ENCODE measurements at places on chromosomes 7 and 10. TPM values are rescaled to one million over a fixed set of nuclear protein-coding genes. Genes with fewer than 3 reads are reported as not detected.
A peak's percentile ranks its signal among the peaks of the same experiment; 100 is the strongest.

The HDAC9 gene
- 16.1 TPM for total RNA-seq

The FAM25G gene
- not detected for total RNA-seq

The GAD2 gene
- total RNA-seq: not detected

The LRRTM3 gene
- total RNA-seq: not detected

The MBL2 gene
- total RNA-seq: not detected

The OR2A5 gene
- total RNA-seq: not detected

GRCh38 chr10:120948889-120949608 lies 97.9 kb downstream of the WDR11 start:
- peak; percentile 56 for DNase-seq

DNA sequence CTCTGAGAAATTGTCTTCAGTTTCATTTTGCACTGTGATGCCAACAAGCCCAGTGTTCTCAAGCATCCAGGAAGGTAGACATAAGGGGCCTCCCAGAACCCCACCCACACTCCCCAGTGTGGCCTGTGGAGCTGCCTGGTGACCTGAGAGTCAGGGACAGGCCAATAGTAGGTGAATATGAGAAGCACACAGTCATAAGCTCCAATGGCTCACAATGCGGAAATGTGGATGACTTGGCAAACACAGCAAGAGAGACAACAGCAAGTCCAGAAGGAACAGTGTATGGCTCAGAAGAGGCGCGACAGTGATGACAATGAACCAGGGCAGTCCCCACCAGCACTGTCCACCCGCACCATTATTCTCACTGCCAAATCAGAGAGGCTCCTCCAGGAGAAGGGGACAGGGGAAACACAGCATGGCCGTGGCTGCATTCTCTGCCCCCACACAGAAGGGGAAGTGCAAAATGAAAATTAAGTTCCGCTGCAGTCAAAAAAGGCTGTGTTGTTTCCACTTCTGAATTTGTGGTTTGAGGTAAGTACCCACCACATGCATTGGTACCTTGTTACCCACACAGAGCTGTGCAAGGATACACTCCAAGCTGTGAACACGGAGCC lies 419.8 kb downstream of the GRID1 start:
- DNase-seq: no peak

- DNase-seq: peak; percentile 40
These were observed 134.4 kb downstream of the ITGA8 start for GRCh38 chr10:15585303-15585715.

DNA sequence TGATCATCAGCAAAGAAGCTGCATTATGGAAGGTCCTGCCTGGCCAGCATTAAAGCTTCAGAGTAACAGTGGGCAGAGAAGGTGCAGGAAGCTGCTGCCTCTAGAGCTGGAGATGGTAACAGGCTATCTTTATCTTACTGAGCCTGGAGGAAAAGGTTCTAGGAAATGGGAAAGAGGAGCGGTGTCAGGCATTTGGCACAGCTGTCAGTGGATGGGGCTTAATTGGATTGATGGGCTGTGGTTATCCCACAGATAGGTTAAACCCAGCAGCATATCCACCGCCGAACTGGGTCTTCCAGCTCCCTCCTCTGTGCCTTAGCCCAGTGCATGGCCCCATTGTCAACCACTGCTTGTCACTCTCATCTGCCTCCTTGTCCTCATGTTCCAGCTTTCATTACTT lies 127.6 kb downstream of the CCNY start:
- no peak for DNase-seq

GRCh38 chr7:151273651-151274390 lies 25.3 kb upstream of the SMARCD3 start:
- no peak for DNase-seq

DNA sequence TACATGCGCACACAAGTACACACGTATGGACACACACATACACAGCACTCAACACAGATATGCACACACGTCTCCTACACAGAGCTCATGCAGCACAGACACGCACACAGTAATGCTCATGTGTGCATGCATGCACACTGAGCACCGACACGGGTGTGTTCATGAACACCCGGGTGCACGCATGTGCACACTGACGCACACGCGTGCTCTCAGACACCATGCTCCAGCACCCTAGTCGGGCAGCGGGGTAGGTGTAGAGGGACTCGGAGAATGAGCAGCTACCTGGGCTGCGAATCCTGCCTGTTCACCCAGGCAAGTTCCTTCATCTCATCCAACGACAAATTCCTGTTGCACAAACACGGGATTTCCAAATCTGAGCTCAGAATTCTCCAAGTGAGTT lies 184.7 kb downstream of the MAD1L1 start:
- no peak for DNase-seq

GRCh38 chr10:13769946-13770345 lies 183.2 kb downstream of the PRPF18 start:
- peak; percentile 23 for DNase-seq

GRCh38 chr10:124132306-124132705 lies 38.9 kb upstream of the CHST15 start:
- DNase-seq: no peak

GRCh38 chr10:123579675-123580074 lies 86.5 kb upstream of the GPR26 start:
- no peak for DNase-seq

DNA sequence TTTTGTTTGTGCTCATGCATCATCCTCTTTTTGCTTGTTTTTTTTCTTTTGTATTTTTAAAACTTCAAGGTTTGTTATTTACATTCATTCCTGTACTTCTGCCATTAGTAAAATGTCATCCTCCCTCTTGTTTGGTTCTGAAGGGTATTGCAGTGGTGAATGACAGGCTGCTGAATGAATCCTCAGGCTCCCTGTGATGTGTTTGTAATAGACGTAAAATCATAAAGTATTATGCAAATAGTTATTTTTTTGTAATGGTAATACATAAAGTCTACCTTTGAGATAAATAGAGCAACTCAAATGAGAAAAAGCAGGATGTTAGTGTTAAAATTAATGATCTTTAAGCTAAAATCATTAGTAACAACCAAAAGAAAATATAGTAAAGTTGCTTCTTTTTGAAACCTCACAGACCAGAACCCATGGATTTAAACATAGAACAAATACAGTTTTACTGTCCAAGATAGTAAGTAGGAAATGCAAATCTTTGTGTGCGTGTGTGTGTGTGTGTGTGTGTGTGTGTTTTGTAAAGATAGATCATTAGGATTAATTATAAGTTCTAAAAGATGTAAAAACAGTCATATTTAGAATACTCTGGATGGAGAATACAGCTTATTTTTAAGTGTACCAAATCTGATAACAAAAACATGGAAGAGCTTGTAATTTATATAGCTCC lies 4.5 kb downstream of the GLCCI1 start:
- no peak for DNase-seq

GRCh38 chr7:91462316-91462715 lies 198.1 kb downstream of the FZD1 start:
- no peak for DNase-seq

DNA sequence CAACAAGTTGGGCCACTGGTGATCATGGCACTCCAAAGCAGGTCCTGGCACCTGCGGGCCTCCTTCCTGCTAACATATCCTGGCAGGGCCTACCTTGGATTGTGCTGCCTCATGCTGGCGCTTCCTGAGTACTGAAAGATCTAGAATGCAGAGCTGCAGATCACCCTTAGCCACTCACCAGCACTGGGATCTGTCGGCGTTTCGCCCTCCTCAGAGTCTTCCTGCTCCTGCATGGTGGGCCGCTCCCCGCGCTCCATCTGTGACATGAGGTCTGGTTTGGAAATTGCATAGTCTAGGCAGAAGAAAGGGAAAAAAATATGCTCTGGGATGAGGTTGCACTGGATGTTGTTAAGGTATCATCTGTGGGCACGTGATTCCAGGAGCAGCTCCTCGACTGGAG lies 10.0 kb downstream of the ZNF777 start:
- DNase-seq: no peak

GRCh38 chr10:80598084-80598798 lies 60.5 kb downstream of the SH2D4B start:
- no peak for DNase-seq

DNA sequence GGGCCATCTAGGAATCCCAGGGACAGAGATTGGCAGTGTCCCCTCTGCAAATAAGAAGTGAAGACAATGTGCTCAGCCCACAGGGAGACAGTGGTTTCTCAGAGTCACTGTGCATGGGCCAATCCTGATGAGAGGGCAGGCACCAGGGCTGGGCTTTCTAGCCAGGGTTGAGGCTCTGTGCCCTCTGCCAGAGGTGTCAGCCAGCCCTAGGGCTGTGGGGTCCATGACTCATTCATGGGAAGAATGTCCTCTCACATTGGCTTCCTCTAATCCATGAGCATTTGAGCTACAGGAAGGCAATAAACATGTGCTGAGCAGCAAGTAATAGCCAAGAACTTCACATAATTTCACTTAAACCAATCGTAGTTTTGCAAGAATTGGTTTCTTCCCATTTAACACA lies 482.0 kb upstream of the MGMT start:
- DNase-seq: no peak

GRCh38 chr10:70306181-70306705 lies 22.4 kb upstream of the NPFFR1 start:
- no peak for DNase-seq

DNA sequence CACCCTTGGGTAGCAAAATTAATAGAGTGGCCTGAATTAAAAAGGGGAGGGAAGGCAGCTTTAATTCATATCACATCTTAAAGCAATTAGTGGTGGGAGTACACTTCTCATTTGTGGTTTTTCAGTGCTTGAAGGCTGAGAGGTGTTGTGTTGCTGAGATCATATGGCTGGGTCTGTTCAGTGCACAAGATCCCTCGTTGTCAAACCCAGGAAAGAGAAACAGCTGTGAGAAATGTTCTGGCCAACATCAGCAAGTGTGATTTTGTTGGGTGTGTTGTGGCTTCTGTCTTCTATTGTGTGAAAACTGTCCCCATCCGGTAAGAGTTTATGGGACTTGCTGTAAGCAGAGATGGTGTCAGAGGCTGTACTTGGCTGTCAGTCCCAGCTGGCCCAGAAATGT lies 197.9 kb upstream of the BMPER start:
- DNase-seq: no peak

- peak; percentile 21 for DNase-seq
These were observed 891.9 kb upstream of the MBL2 start for GRCh38 chr10:53664282-53665019.

- peak; percentile 33 for DNase-seq
These were observed 819 bp downstream of the HYCC1 start for GRCh38 chr7:23012908-23013714.

- DNase-seq: no peak
These were observed 5.3 kb upstream of the AGR2 start for GRCh38 chr7:16810112-16810511.

GRCh38 chr7:102284891-102285539 lies 1.7 kb upstream of the SH2B2 start:
- DNase-seq: no peak
